Stimulated activated CD4-positive, alpha-beta T cell treated with anti-CD3 and anti-CD28 coated beads, Interleukin-2, amount 100 ng/mL, for 4 hours (primary cell): ENCODE measurements at places on chromosomes 3 and 15.
A peak's percentile ranks its signal among the peaks of the same experiment; 100 is the strongest.

GRCh38 chr15:42100021-42100800 lies 5.8 kb upstream of the PLA2G4D start:
- no peak for DNase-seq

GRCh38 chr3:197104738-197105137 lies 75.1 kb upstream of the MELTF start:
- DNase-seq: no peak

DNA sequence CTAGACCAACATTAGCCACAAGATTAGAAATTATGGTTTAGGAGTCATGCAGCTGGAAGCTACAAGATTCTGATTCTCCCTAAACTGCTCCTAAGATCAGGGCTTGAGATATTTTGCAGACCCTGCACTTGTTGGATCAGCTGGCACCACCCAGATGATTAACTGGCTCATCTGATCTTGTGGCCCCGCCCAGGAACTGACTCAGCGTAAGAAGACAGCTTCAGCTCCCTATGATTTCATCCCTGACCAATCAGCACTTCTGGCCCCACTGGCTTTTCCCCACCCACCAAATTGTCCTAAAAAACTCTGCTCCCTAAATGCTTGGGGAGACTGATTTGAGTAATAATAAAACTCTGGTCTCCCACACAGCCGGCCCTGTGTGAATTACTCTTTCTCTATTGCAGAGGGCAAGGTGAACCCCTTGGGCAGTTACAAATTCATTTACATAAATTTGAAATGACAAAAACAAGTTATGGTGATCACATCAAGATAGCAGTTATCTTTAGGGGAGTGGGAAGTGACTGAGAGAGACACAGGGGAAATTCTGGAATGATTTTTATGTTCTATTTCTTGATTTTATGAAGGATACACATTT lies 76.5 kb downstream of the CD200R1L start:
- DNase-seq: peak; percentile 17

DNA sequence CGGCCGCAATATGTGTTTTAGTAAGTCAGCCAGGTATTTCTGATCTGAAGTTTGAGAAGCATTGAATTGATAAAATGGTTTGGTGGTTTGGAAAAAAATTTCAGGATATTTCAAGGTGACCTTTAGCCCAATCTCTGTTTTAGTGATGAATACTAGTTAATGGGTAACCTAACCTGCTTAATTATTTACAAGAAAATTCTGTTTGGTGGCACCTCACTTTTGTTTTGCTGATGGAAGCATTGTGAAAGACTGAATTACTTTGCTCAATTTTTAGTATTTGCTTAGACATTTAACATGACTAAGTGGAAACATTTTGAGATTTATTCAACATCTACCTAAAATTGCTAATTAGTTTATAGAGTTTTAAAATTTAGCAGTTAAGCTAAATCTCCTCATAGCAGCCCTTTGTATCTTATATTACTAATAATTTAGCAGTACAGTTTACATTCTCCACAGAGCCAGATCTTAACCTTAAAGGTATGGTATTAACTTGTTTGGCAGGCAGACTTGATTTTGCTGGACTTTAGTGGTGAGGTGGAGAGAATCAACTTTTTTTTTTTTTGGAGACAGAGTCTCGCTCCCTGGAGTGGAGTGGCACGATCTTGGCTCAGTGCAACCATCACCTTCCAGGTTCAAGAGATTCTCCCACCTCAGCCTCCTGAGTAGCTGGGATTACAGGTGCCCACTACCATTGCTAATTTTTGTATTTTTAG lies 35.4 kb downstream of the GRAMD1C start:
- no peak for DNase-seq

- no peak for DNase-seq
These were observed 153.8 kb downstream of the SHQ1 start for GRCh38 chr3:72694398-72694797.

GRCh38 chr3:100602506-100603444 lies 6.6 kb upstream of the ADGRG7 start:
- DNase-seq: no peak

DNA sequence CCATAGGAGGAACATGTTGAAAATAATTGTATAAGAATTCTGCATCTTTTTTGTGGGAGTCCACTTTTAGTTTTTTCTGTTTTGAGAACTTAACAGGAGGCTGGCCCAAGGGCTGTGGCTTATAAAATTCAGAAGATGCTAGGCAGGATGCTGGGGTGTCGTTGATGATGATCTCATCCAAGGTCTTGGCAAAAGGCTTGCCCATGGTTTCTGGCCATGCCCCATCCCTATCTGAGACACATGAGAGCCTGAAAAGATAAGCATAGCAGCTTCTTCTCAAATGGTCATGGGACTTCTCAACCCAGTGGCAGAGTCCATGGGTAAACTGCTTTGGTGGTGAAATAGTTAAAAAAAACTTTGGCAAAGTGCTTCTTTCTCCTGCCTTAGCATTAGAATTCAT lies 35.2 kb downstream of the CMSS1 start:
- DNase-seq: no peak

- DNase-seq: no peak
These were observed 34.6 kb upstream of the CCDC66 start for GRCh38 chr3:56522374-56522773.

DNA sequence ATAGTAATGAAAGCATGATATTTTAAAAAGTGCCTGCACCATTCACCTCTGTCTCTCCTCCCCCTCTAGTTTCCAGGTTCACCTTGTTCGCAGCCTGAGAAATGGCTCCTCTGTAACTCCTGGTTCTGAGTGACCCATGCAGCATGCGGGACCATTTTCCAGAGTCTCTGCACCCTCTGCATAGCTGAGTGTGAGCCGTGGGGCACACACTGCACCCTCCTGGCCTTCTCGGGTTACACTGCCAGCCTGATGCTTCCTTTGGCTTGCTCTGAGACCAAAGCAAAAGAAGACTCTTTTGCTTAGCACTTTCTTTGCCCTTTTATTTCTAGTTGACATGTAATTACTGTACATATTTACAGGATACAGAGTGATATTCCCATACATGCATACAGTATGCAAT lies 287.3 kb downstream of the GABRG3 start:
- DNase-seq: no peak

- DNase-seq: no peak
These were observed 31.7 kb downstream of the AKAP13 start for GRCh38 chr15:85412066-85412465.
